ENCODE measurements at places on chromosomes 5 and 9.
A peak's percentile ranks its signal among the peaks of the same experiment; 100 is the strongest.

GRCh38 chr9:76103531-76104315 is 213.2 kb downstream of the PCSK5 start:
- no peak for DNase-seq

GRCh38 chr9:28177925-28178324 is 604.6 kb upstream of the C9orf72 start:
- no peak for DNase-seq

DNA sequence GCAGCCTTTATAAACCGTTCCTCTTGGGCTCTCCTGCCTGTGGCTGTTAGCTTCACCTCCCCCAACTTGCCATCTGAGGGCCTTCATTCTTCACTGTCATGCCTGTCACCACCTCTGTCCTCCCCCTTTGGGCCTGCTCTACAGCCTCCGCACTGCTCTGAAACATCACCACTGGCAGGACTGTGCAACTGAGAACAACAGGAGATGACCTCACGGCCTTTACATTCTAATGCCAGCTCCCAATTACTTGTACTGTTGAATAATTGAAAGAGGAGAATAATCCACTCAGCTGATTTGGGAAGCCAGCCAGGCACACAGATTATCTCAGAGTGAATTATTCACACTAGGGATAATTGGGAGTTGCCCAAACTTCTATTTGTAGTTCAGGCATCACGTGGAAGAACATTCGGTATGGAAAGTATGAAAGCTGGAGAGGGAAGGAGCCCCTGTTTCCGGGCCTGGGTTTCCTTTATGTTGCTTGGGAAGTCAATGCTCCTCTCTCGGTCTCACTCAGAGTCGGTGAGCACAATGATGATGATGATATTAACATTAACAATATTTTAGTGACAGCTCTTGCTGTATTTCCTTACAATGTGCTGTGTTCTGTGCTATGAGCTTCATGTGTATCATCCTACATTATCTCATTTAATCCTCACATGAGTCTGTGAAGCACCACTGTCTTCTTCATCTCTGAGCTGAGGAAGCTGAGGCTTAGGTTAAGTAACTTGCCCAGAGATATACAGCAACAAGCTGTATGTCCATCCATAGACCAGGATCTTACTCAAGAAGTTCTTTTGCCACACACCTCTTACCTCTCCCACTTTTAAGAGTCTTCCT is 99.3 kb upstream of the LRRTM2 start:
- no peak for DNase-seq

DNA sequence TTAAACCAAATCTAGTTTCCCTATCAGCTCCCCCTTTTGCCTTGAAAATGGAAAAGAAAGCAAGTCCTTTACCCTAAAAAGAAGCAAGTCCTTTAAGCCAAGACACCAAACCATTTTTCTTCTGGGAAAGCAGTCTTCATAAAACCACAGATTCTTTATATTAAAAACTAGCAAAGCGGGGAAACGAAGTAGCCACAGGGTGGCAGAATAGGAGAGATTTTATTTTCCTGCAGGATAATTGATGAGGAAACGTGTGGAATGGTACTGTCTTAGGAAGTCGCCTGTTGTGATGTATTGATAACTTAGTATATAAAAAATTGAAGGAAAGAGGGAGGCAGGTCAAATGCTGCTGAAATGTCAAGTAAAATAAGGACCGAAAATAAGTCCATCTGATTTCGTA is 41.1 kb downstream of the ZNF883 start:
- peak; percentile 4 for DNase-seq

DNA sequence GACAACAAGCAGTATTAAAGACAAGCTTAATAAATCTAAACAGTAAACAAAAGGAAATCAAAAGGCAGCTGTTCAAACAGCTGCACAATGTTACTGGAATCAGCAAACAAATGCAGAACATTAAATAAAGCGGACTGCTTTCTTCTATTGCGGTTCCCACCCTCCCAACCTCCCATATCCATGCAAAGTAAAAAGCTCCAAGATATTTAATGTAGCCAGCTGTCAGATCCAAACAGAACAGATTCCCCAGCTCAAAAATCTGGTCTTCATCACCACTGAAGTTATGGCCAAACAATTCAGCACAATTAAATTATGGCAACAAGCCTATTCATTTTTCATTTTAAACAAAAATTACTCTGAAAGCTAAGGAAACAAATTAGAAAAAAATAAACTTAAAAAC is 75.9 kb downstream of the SLC38A9 start:
- DNase-seq: peak; percentile 16

- DNase-seq: no peak
Observed at GRCh38 chr5:120512791-120513650, 48.9 kb downstream of the PRR16 start.

GRCh38 chr9:95189251-95190098 is 128.0 kb downstream of the FANCC start:
- DNase-seq: no peak

DNA sequence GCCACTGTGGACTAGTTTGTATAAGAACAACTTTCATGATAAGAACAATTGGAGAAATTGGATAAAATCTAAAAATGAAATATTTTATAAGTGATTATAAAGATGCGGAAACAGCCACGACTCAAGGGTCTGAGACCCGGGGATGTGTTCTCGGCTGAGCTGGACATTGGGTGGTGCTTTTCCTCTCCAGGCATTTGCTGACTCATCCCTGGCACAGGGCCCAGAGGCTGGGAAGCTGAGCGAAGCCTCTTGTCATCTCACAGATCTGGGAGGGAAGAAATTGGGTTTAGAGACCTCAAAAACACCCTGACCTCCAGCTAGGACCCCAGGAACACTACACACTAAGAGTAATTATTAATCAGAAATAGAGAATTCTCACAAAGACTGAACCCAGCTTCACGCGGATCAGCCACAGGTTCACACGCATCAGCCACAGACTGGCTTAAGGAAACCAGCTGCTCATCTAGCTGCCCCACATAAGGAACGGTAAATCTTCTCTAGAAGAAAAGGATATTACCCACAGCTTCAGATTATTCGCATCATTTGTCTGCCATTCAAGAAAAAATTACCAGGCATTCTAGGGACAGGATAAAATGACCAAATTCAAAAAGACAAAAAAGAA is 2.8 kb upstream of the OR2V1 start:
- no peak for DNase-seq

DNA sequence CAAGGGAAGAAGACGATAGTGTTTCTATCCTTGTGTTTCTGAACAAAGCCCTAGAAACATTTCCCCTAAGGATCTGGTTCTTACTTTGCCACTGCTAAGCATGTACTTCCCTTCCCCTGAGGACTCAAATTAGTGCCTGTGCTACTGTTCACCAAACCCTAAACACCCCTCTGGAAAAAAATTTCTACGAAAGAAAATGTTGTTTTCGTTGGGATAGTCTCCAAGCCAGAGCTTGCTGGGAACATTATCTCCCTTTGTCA is 294.6 kb downstream of the BNC2 start:
- DNase-seq: no peak

- DNase-seq: no peak
Observed at GRCh38 chr5:36841677-36842076, 34.9 kb upstream of the NIPBL start.

- no peak for DNase-seq
Observed at GRCh38 chr5:126354012-126354857, 69.0 kb upstream of the GRAMD2B start.

Measured in NCI-H1105 (cell line).